Lower leg skin (tissue), 4 donors: ENCODE measurements at places on chromosomes 12 and 14.

DNA sequence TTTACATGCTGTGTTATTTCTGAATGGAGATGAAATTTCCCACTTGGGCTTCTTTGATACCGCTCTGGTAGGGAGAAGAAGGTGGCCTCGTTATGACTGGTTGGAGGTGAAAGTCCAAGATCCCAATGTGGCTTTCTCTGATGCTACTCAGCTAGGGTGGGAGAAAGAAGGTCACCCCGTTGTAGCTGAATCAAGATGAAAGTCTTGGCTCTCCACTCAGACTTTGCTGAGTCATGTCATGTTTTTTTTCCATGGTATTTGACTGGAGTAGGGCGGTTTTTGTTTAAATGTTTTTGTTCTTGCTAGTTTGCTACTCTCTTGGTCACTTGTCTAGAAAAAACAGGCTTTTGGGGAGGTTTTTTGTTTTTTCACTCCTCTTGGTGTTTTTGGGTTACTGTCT, 2.4 kb upstream of the PDE6H start:
- no peak for DNase-seq

- DNase-seq, result no peak
Measured at GRCh38 chr14:23521785-23522640, 29.6 kb downstream of the ZFHX2 start.

DNA sequence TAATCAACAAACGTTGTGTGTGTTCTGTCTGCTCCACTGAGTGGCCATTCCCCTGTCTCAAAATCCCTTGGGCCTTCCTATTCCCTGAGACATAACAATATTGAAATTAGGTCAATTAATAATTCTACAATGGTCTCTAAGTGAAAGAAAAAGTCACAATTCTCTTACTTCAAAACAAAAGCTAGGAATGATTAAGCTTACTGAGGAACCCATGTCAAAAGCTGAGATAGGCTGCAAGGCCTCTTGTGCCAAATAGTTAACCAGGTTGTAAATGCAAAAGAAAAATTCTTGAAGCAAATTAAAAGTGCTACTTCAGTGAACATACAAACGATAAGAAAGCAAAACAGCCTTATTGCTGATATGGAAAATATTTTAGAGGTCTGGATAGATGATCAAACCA, 65.0 kb upstream of the AMIGO2 start:
- DNase-seq, result no peak

GRCh38 chr12:46692606-46693005, 133.2 kb downstream of the SLC38A4 start:
- no peak for DNase-seq

DNA sequence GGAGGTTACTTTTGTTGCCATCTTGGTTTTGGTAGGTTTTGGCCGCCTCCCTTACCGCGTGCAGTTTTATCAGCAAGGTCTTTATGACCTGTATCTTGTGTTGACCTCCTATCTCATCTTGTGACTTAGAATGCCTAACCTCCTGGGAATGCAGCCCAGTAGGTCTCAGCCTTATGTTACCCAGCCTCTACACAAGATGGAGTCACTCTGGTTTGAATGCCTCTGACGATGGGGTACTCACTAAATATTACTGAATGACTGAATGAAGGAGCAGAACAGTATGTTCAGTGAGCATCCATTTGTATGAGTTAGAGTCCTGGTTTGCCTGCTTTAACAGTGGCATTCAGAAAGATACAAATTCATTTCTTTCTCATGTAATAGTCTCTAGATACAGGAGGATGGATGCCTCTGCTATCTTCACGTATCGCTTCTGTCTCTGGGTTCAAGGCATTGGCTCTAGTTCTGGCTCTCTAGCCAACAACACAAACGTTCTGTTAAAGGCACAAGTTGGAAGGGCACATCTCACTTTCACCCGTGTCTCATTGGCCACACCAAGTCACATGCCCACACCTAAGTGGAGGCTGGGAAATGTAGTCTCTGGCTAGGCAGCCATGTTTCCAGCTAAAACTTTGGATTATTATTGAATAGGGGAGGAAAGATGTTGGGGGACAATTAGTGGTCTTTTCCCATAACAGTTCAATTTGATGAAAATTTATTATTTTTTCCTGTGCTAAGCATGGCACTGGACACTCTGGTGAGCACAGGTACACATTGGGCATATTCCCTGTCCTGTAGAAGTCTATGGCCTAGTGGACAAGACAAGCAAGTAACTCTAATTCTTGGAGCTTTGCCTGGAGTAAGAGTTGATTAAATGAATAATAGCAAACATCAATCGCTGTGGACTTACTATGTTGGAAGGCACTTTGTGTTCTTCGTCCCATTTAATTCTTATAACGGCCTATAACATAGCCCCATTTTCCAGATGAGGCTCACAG, 75.2 kb upstream of the RPH3A start:
- no peak for DNase-seq

DNA sequence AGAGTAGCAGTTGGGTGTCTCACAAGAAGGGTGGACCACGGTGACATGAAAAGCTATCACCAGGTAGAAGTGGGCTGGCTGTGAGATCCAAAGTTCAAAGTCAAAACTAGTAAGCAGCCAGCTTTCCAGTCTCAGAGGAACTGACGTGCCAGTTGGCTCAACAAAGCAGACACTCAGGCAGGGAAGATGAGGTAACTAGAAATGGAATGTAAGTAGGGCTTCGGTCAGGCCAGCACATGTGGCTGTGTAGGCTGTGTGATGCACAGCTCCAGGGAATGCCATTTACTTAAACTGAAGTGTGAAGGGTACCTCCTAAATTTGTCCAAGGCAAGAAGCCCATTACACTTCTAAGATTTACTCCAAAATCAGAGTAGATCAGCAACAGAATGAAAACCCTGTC, 43.6 kb downstream of the PTPRR start:
- no peak for DNase-seq

DNA sequence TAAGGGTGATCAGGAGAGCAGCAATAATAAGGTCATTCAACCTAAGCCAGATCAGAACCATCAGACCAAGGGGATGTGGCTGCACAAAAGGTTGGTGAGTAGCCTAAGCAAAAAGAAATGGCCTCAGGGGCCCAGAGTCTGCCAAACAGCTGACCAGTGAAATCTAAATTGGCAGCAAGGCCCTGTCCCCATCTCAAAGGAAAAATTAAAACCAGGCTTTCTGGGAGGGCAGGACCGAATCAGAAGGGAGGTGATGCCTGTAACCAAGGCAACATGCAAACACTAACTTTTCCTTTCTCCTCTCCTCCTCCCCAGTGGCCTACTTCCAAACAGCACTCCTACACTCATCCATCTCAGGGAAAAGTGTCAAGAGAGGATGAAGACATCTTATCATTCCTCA, 256.4 kb downstream of the NUAK1 start:
- no peak for DNase-seq

DNA sequence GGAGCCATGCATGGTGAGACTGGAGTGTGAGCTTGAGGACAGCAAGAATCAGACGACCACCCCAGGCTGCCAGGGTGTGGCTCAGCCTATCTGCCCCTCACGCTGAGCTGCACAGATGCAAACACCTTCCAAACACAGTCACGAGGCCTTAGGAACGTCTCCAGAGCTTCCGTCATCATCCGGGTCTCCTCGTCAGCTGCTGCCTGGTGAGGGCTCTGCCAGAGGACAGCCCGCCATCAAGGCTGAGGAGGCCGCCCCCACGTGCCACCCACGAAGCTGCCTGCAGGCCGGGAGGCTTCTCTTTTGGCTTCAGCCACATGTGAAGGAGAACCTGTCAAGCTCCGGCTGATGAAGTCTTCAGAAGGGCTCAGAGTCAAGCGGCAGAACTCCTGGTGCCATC, 13.4 kb downstream of the DDX51 start:
- no peak for DNase-seq

- no peak for DNase-seq
Measured at GRCh38 chr12:55760663-55761062, 17.7 kb downstream of the GDF11 start.

DNA sequence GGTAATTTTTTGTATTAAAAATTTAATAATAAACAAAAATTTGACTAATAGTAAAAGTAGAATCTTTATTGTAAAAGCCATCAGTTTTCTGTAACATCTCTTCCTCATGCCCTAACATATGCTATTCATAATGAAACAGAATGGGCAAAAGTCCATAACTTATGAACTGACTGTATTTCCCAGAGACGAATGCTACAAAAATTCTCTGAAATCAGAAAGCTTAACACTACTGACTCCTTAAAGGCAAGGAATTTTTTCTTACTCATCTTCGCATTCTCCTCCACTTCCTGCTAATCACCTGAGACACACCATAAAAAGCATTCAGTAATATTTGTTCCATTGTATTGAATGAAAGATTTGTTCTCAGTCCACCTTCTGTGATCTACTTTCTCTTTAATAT, 17.6 kb downstream of the MON2 start:
- no peak for DNase-seq

GRCh38 chr12:44654646-44655639, 221.2 kb downstream of the NELL2 start:
- no peak for DNase-seq

GRCh38 chr12:30046376-30046775, 262.6 kb upstream of the TMTC1 start:
- no peak for DNase-seq

DNA sequence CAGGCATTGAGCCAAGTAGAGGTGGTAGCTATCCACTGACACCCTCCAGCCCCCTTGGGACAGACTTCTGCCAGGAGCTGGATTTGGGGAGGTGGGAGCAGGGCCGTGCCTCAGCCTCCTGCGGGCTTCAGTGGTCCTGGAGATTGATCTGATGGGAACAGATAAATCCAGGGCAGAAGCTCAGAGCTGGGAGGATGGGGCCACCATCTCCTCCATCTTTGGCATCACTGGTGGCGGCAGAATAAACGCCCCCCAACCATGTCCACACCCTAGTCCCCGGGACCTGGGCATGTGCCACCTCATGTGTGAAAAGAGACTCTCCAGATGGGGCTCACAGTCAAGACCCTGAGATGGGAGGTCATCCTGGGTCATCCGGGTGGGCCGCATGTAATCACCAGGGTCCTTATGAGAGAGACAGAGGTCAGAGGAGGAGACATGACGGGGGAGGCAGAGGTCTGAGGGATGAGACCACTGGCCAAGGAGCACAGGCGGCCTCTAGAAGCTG, 209.6 kb upstream of the RTL1 start:
- DNase-seq, result no peak

DNA sequence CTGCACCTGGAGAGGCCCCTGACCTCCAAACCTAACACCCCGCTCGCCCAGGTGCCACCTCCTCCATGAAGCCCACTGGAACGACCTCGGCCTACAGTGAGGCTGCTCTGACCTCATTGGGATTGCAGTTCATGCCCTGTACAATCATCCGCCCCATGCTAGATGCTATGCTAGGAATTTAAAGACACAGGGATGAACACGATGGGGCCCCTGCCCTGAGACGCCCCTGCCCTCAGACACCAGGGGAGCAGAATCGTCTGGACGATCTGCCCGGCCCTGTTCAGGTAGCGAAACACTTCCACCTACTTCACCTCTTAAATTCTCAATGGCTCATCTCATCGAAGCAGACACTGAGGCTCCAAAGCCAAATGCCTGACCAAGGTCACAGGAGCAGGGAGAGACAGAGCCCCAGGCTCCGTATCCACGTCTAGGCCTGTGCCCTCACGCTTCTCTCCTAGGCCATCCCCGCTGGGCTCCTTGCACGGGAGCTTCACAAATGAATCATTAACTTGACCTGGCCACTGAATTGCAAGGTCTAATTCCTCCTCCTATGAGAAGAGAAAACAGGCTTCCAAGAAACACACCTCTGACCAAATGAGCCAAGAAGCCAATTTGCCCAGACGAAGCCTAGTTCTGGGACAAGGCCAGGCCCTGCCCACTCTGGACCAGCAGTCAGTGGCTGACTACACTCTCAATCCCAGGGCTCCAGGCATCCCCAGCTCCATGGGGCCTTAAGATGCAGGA, 35.2 kb downstream of the SCARB1 start:
- no peak for DNase-seq

GRCh38 chr12:111174251-111174960, 194.5 kb downstream of the PHETA1 start:
- DNase-seq, result no peak

DNA sequence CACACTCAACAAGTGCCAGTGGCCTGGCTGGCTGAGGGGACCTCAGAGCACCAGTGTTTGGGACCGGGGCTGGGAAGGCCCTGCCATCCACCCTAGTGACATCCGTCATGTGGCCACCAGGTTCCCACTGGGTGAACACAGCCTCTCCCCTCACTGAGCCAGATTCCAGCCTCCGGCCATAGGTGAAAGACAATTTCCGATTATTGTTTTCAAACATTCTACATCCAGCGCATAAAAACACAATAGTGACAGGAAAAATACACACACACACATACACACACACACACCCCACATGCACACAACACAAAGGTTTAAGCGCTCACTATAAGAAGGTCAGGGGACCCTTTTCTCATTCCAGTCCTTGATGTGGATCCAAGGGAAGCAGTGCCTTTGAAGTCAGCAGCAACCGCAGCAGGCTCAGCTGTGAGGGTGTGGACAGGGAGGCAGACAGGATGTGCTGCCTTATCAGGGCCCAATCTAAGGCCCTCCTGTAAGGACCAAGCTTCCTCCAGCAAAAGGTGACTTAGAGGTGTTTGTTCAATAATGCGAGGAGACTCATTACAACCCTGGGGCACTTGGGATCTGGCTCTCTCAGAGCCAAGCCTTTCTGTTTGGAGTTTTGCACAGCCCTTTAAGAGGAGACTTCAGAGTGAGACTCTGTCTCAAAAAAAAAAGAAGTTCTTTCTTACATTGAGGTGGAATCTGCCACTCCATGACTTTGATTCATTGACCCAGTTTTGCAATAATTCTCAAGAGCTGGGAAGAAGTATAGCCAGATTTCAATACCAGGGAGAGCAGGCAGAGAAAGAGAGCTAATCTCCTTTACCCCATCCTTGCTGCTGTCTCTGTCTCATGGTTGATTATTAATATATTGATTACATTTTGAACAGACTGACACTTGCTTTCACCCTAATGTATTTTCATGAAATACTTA, 227.8 kb downstream of the ZFP36L1 start:
- no peak for DNase-seq

GRCh38 chr12:31029916-31030562, 43.6 kb upstream of the DDX11 start:
- DNase-seq, result no peak

DNA sequence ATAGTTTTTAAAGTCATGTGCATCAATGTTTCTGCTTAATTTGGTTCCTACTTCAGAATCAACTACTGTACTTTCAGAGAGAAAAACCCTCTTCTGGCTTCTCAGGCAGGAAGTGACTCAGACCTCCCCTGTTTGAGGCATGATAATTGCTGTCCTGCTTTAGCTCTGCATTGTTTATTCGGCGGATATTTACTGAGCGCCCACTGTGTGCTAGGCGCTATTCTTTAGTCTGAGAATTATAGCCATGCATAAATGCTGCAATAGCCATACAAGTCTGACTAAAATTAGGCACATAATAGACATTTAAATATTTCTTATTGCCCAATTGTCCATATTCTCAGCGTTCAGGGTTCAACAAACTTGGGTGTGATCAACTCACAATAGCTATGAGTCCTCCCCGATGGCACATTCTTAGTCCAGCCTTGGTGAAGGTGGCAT, 6.1 kb upstream of the AMIGO2 start:
- DNase-seq, result no peak

- DNase-seq, result no peak
Measured at GRCh38 chr14:99561864-99562263, 42.1 kb downstream of the CCDC85C start.

GRCh38 chr12:68131867-68132414, 27.6 kb downstream of the IFNG start:
- no peak for DNase-seq

GRCh38 chr12:49818241-49818895, 9.8 kb downstream of the NCKAP5L start:
- no peak for DNase-seq

GRCh38 chr12:1357711-1358110, 236.7 kb downstream of the FBXL14 start:
- DNase-seq, result no peak

- DNase-seq, result no peak
Measured at GRCh38 chr12:92608151-92609091, 94.4 kb upstream of the PLEKHG7 start.
